HepG2 (cell line): ENCODE measurements at places on chromosomes 2 and 18.

DNA sequence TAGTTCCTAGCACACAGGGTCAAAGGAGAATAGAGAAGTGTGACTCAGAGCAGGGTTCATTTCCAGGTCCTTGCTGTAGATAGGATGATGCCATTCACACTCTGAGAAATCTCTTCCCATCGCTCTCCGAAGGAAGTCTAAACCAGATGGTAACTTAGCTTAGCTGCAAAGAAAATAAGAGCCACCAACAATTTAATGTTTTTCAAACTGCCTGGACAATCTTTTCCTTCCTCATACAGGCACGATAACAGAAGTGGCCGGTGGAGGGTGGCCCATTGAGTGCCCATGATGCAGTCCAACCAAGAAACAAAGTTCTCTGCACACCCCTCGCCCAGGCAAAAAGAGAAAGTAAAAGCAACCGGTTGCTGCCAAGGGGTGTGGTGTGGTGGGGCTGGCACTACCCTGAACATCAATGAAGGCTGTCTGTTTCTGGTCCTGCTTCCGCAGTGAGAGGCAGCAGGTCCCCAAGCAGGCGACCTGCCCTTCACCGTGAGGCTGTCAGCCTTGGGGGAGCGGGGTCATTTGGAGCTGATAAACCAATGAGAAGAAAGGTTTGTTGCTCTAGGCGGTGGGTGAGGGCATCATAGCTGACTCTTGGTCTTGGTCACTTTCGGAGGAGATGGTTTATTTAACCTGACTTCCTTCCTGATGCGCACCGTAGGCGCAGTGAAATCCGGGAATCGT is 105.6 kb upstream of the CD302 start:
- DNase-seq: no peak

DNA sequence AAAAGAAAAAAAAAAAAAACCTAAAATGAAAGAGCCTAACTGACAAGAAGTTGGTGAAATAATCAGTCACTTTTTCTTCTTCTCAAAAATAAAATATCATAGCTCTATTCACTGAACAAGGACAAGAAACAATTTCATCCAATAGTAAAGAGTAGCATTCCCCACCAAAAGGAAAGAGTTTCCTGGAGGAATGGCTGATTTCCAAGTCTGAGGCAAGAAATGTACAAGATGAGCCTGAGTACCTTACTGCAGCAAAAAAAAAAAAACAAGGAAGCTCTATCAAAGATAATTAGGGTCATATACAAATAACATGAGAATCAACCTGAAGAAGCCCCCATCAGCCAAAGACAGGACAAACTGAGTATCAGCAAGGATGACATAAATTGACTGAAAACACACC is 11.5 kb downstream of the ROCK1 start:
- DNase-seq: no peak

GRCh38 chr2:437756-438393 is 150.0 kb upstream of the ALKAL2 start:
- DNase-seq: no peak

DNA sequence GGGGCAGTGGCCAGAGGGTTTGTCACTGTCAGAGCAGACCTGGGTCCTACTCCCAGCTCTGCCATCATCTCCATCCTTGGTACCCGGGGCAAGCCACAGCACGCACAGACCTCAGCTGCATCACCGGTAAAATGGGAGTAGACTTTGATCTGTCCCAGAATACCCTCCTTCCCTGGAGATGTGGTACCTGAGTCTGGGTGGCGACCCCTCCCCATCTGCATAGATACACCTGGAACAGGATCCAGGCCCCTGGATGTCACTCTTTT is 64.0 kb downstream of the ZFP36L2 start:
- no peak for DNase-seq

- DNase-seq: peak; percentile 56
These were observed 111.7 kb downstream of the CDH2 start for GRCh38 chr18:28065031-28065792.

DNA sequence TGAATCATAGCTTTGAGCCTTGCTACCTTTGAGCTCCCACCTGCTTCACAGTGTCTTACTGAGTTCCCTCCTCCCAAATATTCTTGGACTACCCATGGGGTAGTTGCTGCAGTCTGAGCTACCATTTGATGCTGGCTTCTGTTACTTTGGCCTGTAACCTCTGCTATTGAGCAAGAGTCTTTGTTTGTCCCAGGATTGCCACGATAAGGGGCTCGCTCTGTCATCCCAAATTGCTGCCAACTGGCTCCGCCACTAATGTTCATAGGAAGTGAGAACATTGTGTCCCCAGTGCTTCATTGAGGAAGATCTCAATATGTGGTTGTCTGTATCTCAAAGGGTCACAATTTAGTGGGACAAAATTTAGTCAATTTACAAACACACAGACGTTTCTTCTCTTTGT is 103.8 kb downstream of the TRIM43 start:
- no peak for DNase-seq
